Hair follicular keratinocyte (primary cell): ENCODE measurements at places on chromosomes 7 and 10. TPM values are rescaled to one million over a fixed set of nuclear protein-coding genes. Genes with fewer than 3 reads are reported as not detected.

ITGA8 gene
- total RNA-seq: 0.04 TPM in 1 of 2 replicates, not detected in the other

NAT16 gene
- total RNA-seq: not detected in 2 replicates

SPDYE2 gene
- total RNA-seq: not detected in 2 replicates

LBX1 gene
- not detected in 2 replicates for total RNA-seq

TMEM130 gene
- total RNA-seq: not detected in 2 replicates

CYP3A4 gene
- not detected in 2 replicates for total RNA-seq

MSS51 gene
- 0.31 and 0.57 TPM in 2 replicates for total RNA-seq

ATRNL1 gene
- total RNA-seq: not detected in 2 replicates

OPALIN gene
- not detected in 2 replicates for total RNA-seq

NAMPT gene
- total RNA-seq: 87.4 and 123 TPM in 2 replicates

EGFR gene
- total RNA-seq: 121 and 198 TPM in 2 replicates

C10orf62 gene
- total RNA-seq: not detected in 2 replicates

TSPAN33 gene
- 2.9 and 3.8 TPM in 2 replicates for total RNA-seq

GIMAP1 gene
- not detected in 2 replicates for total RNA-seq

FAM24B gene
- total RNA-seq: 2.3 and 4.1 TPM in 2 replicates

CPVL gene
- total RNA-seq: 0.23 and 3.3 TPM in 2 replicates

HOXA13 gene
- total RNA-seq: not detected in 2 replicates

ADK gene
- total RNA-seq: 80.8 and 88.6 TPM in 2 replicates

DNAJC12 gene
- total RNA-seq: 0.23 and 0.57 TPM in 2 replicates

HMX2 gene
- total RNA-seq: not detected in 2 replicates

SLC16A9 gene
- 7.8 and 8.4 TPM in 2 replicates for total RNA-seq

GRID1 gene
- 0.08 TPM in 1 of 2 replicates, not detected in the other for total RNA-seq

SFTPA1 gene
- not detected in 2 replicates for total RNA-seq

PRSS2 gene
- not detected in 2 replicates for total RNA-seq

GRM3 gene
- total RNA-seq: not detected in 2 replicates

PRKAR2B gene
- not detected in 2 replicates for total RNA-seq

CDNF gene
- 0.11 and 0.47 TPM in 2 replicates for total RNA-seq

POLR2J3 gene
- total RNA-seq: 7.2 and 25.5 TPM in 2 replicates

HGF gene
- 0.04 TPM in 1 of 2 replicates, not detected in the other for total RNA-seq

INPP5A gene
- total RNA-seq: 16.6 and 23.6 TPM in 2 replicates

PSMA2 gene
- 117 and 169 TPM in 2 replicates for total RNA-seq

SEC31B gene
- total RNA-seq: 0.47 and 0.61 TPM in 2 replicates

EMX2 gene
- 1.2 and 2.3 TPM in 2 replicates for total RNA-seq

ATG9B gene
- total RNA-seq: 0.04 and 0.08 TPM in 2 replicates

FAM180A gene
- 0.08 and 0.53 TPM in 2 replicates for total RNA-seq

HOXA4 gene
- 1.6 TPM in 2 replicates for total RNA-seq

OR6V1 gene
- not detected in 2 replicates for total RNA-seq

TCTN3 gene
- 30.2 and 34.5 TPM in 2 replicates for total RNA-seq

PRSS1 gene
- not detected in 2 replicates for total RNA-seq

MRLN gene
- not detected in 2 replicates for total RNA-seq

FAM241B gene
- total RNA-seq: 0.95 and 2.9 TPM in 2 replicates

SMIM30 gene
- total RNA-seq: 62.9 and 66.6 TPM in 2 replicates

DNAJC9 gene
- 24.2 and 49.7 TPM in 2 replicates for total RNA-seq

RADIL gene
- total RNA-seq: not detected in 2 replicates

PLEKHS1 gene
- not detected in 2 replicates for total RNA-seq

NRCAM gene
- 2.0 and 11.8 TPM in 2 replicates for total RNA-seq

CLDN12 gene
- total RNA-seq: 22.1 and 41.9 TPM in 2 replicates

VOPP1 gene
- 61.6 and 61.9 TPM in 2 replicates for total RNA-seq

PDE1C gene
- total RNA-seq: 3.4 and 6.7 TPM in 2 replicates

TFR2 gene
- 0.11 and 0.39 TPM in 2 replicates for total RNA-seq

NUP205 gene
- total RNA-seq: 58.7 and 68.3 TPM in 2 replicates

DRGX gene
- total RNA-seq: not detected in 2 replicates

NPFFR1 gene
- total RNA-seq: not detected in 2 replicates
